ENCODE measurements at places on chromosomes 1 and 21.
A peak's percentile ranks its signal among the peaks of the same experiment; 100 is the strongest.

DNA sequence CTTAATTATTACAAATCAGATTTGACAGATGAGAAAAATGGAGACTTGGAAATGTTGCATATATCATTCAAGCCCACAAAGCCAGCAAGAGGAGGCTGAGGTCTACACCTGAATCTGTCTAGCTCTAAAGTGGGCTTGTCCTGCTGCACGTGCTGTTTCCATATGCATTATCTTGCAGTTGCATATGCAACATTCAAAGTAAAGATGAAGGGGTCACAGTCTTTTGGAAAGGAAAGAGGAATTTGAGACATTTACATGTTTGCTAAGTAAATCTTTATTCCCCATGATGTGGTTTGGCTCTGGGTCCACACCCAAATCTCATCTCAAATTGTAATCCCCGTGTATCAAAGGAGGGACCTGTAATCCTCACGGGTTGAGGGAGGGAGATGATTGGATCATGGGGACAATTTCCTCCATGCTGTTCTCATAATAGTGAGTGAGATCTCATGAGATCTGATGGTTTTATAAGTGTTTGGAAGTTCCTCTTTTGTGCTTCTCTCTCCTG lies 98.3 kb downstream of the BACH1 start:
- no peak for DNase-seq

DNA sequence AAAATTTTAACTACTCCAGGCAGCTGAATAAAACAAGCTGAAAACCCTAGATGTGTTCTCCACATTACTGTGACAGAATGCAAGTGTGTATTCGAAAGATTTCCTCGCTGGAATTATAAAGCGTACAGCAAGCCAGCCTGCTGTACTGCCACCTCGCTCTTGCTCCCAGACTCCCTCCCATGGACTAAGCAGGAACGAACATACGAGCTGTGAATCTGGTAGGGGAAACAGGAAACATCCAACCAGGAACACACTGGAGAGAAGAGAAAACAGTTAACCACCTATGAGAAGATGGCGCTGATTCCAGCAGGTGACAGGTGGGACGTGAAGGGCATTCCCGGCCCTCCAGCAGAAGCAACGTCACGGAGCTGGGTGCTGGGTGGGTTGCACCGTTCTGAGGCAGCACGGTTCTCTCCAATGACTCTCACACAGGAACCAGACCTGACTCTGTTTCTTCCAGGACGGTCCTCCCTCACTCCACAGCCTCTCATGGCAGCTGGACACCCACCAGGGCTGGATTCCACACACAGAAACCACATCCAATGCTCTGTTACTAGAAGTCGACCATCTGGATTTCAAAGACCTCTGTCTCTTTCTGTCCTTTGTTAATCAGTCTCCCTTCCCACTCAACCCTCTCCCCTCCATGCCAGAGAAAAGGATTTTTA lies 219.2 kb downstream of the RERE start:
- peak; percentile 56 for DNase-seq

DNA sequence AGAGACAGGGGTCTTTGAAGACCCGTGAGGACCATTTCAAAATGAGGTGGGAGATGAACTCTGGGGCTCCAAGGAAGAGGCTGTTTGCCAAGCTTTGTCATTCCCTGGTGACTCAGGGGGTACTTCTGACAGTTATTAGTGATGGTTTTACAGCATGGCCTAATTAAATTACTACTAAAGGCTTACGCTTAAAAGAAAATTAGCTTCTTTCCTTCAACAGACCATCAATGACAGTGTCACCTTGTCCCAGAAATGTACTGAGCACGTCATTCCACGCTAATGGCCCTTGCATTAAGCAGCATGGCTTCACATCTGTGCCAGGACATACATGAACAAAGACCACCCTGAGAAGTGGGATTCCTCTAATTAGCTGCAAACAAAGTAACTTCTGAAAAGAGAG lies 5.1 kb upstream of the UTS2 start:
- DNase-seq: no peak

GRCh38 chr1:3930301-3931006 lies 30.4 kb upstream of the C1orf174 start:
- DNase-seq: no peak

DNA sequence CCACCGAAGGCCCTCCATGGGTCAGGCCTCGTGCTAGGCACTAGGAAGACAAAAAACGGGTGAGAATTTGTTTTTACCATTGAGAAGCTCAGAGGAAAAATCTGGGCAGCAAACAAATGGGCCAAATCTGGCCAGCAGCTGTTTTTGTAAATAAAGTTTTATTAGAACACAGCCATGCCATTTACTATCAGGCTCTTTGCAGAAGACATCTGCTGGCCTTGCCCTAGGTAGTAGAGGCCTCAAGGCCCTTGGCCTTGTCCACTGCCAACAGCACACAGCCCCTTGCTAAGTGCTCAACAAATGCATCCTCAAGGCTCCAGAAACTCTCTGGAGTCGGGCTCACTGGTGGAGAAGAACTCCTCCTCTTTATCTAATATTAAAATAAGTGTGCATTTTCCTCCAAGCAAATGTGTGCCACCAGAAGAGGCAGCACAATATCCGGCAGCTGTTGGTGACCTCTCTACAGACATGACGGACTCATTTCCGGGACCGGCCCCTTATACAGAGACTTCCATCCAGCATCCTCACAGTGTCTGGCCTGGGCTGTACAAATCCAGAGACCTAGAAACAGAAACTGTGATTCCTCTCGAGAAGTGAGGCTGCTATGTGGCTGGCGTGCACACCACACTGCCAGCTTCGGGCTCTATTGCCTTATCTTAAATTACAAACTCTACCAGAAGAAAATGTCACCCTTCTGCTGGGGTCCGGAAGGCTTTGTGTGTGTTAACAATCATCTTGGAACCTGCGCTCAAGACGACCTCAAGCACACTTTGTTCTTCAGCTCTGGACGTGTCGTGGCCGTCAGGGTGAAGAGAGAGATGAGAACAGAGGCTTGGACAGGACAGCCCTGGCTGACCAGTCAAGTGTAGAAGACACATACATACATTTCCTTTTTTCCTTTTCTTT lies 203.9 kb downstream of the TOMM20 start:
- no peak for DNase-seq

DNA sequence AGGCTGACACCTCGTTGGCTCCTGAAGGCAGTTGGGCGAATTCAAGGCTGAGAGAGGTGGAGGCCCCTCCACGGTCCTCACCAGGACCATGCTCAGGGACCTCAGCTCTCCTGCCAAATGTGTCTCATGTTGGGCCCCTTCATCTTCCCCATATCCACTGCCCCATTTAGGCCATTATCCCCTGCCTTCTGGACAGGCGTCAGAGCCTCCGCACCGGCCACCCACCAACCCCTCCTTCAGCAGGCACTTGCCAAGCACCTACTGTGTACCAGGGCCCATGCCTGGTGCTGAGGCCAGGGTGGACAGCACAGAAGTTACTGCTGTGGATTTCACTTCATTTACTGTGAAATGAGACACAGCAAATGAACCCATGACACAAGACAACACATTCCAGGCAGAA lies 325.8 kb downstream of the MATN1 start:
- DNase-seq: no peak

DNA sequence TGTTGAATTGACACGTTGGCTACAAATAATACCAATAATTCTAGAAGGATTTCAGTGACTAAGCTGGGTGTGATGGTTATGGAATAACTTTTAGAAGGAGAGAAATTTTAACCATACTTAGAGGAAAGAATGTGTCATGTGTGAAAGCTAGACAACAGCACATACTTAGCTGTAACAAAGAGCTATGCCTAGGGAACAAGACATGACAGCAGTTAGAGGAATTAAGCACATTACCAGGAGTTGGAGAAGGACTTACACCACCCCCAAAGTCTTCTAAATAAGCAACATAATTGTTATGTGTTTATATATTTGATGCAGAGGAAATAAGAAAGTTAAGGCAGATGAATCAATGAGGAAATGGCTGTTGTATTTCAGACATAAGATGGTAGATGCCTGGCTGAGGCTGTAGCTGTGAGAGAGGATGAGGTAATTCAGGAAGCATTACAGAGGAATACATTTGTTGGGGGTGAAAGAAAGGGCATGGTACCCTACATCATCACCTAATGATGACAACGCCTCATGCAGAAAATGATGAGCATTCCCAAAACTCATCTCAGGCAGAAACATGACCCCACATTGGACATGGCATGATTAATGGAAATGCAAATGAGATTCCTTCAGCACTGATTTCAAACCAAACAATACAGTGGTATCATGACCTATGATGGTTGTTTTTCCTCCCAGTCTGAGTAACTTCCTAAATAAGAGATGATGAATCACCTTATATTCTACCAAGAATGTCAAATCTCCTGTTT lies 211.5 kb downstream of the LHX8 start:
- DNase-seq: no peak

GRCh38 chr1:38508232-38508631 lies 351.3 kb downstream of the RRAGC start:
- DNase-seq: no peak

DNA sequence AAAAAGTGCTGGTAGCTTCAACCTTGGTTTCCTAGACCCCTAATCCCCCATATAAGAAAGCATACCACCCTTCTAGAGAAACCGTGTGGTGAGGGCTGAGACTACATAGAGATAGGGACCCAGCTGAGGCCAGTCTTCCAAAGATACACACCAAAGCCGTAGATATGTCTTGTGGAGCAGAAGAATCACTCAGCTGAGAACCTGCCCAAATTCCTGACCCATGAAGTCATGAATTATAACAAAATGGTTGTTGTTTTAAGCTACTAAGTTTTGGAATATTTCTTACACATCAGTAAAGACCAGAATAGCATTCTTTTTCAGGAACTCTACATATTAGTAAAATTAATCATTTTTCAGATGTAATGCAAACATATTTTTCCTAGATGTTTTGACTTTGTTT lies 3.3 kb upstream of the SNRPE start:
- no peak for DNase-seq

All from hindlimb muscle (tissue), 1 donor.